Dermis microvascular lymphatic vessel endothelial cell (primary cell): ENCODE measurements at places on chromosomes 1 and 21.
A peak's percentile ranks its signal among the peaks of the same experiment; 100 is the strongest.

GRCh38 chr1:82646336-82646735, 845.6 kb downstream of the ADGRL2 start:
- DNase-seq = no peak

- no peak for DNase-seq
Observed at GRCh38 chr1:121417325-121417923, 232.6 kb downstream of the SRGAP2C start.

GRCh38 chr1:40901886-40902852, 40.0 kb upstream of the CITED4 start:
- DNase-seq = peak; percentile 79

- no peak for DNase-seq
Observed at GRCh38 chr21:30733026-30733425, 14.0 kb downstream of the KRTAP21-2 start.

GRCh38 chr1:228445490-228445842, 28.8 kb upstream of the TRIM17 start:
- DNase-seq = no peak

GRCh38 chr1:24347159-24347934, 28.2 kb downstream of the GRHL3 start:
- DNase-seq = no peak
